Activated T-helper 17 cell treated with anti-CD3 and anti-CD28 coated beads, Interleukin-2, amount 50 U/mL, for 72 hours (primary cell): ENCODE measurements at places on chromosomes 13 and 19. TPM values are rescaled to one million over a fixed set of nuclear protein-coding genes. Genes with fewer than 3 reads are reported as not detected.

PLA2G4C gene
- total RNA-seq, result 9.0 TPM

GRCh38 chr13:49409008-49409407 lies 34.9 kb downstream of the CAB39L start:
- ATAC-seq, result no peak

GRCh38 chr13:26047040-26047439 lies 4.8 kb downstream of the SHISA2 start:
- no peak for ATAC-seq

TMEM147 gene
- total RNA-seq, result 45.0 TPM

HPN gene
- 0.48 TPM for total RNA-seq

DNA sequence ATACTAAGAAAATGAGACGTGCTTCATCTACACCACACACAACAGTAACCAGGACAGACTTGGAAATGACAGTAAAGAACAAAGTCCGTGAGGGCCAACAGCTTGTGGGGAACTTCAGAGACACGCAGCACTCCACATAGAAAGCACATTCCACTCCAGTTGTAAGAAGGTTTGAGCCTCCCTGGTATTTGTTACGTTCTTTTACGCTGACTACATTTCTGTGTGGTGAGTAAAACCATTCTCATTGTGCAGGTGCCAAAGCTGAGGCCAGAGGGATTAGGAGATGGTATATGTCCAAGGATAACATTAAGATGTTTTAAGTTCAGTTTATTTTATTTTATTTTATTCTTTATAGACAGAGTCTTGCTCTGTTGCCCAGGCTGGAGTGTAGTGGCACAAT lies 1189.9 kb downstream of the UQCRFS1 start:
- ATAC-seq, result no peak

ERICH4 gene
- total RNA-seq, result not detected

DNA sequence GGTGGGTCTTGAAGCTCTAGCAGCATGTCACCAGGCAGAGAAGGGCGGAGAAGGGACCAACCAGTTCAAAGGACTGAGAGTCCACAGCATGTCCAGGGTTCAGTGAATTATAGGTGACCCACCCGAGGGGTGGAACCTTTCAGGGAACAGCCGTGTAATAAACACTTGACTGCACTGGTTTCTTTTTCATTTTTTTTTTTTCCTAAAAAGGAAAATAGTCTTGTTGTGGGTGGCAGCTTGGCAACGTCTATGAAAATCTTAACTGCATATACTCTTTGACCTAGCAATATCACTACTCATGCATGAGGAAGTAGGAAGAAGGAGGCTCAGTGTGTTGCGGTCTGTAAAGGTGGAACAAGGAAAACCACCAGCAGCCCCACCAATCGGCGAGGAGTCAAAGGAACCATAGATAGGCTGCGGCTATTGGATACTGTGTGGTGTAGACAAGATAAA lies 13.0 kb upstream of the MYH14 start:
- no peak for ATAC-seq

OR7C1 gene
- not detected for total RNA-seq

CCDC122 gene
- 1.6 TPM for total RNA-seq

ZNF541 gene
- total RNA-seq, result 0.04 TPM

DNA sequence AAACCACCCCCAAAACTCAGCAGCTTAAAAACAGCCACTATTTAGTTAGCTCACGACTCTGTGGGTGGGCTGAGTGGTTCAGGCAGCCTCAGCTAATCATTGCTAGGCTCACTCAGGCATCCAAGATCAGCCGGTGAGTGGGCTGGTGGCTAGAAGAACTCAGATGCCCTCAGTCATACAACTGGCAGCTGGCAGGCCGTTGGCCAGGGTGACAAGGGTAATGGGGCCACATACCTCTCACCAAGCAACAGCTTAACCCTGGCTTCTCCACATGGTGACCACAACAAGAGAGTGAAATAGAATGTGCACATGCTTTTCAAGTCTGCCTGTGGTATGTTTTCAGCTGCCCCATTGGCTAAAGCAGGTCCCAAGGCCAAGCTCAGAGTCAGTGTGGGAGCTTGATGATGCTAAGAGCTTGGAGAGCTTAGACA lies 435.4 kb upstream of the TSHZ3 start:
- no peak for ATAC-seq

ZNF543 gene
- total RNA-seq, result 6.7 TPM

C19orf81 gene
- total RNA-seq, result not detected

DNA sequence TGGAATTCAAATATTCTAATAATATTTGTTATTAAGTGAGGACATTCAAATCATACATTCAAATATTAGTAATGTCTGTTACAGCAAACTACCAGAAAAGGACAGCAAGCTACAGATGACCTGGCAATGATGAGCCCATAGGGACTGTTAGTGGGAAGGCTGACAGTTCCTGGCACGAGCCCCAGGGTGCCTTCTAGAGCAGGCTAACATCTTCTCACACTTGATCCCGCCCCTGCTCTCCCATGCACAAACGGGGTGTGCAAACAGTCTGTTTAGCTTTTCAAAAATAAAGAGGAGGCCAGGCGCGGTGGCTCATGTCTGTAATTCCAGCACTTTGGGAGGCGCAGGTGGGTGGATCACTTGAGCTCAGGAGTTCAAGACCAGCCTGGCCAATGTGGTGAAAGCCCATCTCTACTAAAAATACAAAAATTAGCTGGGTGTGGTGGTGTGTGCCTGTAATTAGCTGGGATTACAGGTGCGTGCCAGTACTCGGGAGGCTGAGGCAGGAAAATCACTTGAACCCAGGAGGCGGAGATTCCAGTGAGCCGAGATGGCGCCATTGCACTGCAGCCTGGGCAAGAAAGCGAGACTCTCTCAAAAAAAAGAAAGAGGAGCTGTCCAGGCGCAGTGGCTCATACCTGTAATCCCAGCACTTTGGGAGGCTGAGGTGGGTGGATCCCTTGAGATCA lies 9.6 kb upstream of the GARRE1 start:
- ATAC-seq, result no peak

- no peak for ATAC-seq
These were observed 546.1 kb downstream of the SUCLA2 start for GRCh38 chr13:47454986-47455385.

DNA sequence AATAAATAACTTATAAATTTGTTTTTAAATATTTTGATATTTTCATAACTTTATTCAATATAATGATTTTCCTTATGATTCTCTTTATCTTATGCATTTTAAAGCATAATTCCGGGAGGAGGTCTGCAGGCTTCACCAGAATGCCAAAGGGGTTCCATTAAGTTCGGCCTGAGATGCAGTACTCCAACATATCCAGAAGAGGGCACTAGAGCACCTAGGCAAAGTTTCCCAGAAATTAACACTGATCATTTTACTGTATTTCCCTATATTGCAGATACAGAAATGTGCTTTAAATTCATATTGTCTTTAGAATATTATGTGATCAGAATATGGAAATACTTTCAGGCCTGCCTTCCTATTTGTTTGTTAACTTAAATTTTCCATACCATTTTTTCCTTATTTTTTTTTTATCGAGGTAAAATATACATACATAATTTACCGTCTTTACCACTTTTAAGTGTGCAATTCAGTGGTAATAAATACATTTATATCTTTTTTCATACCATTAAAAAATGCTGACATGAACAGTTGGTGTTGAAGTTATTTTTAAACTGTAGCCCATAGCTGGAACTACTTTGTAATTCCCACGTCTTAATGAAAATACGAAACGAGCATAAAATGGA lies 58.9 kb upstream of the TM9SF2 start:
- ATAC-seq, result peak; percentile 52

GRCh38 chr19:4811328-4812131 lies 20.0 kb downstream of the TICAM1 start:
- peak; percentile 58 for ATAC-seq

LGALS7B gene
- not detected for total RNA-seq

- peak; percentile 56 for ATAC-seq
These were observed 186.4 kb upstream of the KL start for GRCh38 chr13:32829676-32830335.

KCNRG gene
- 0.19 TPM for total RNA-seq

- peak; percentile 99 for ATAC-seq
These were observed at the start of gene ZNF90 for GRCh38 chr19:20077791-20078463. ZNF90 (plus strand) TSS chr19:20078000; CDS start chr19:20078133, 133 bp downstream.

GRCh38 chr19:14673088-14673487 lies 1.6 kb downstream of the ADGRE3 start:
- no peak for ATAC-seq

FAM216B gene
- not detected for total RNA-seq

ZNF888 gene
- 3.3 TPM for total RNA-seq

GRCh38 chr19:2259336-2259735 lies 3.1 kb upstream of the JSRP1 start:
- peak; percentile 12 for ATAC-seq

CEACAM7 gene
- not detected for total RNA-seq

- ATAC-seq, result no peak
These were observed 43.8 kb upstream of the GRTP1 start for GRCh38 chr13:113407531-113408393.

- no peak for ATAC-seq
These were observed 64.9 kb downstream of the TEX29 start for GRCh38 chr13:111385183-111385857.

SOX1 gene
- total RNA-seq, result not detected

DNA sequence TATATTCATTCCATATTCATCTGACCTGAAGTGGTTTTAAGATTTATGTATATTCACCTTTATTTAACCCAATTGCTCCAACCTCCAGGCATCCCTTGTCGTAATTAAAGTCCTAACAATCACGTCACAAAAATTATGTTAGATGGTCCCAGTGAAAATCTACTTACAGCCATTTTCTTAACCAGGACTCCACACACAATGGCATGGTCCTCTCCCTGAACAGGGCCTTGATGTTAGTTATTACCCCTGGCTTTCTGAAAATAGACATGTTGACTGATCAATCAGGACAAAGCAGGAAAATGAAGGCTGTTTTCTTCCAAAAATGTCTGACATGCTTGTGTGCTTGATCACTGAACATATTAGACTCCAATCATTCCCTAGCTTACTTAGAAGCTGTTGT lies 542.7 kb upstream of the SLITRK5 start:
- no peak for ATAC-seq

ACTMAP gene
- 13.0 TPM for total RNA-seq

DNA sequence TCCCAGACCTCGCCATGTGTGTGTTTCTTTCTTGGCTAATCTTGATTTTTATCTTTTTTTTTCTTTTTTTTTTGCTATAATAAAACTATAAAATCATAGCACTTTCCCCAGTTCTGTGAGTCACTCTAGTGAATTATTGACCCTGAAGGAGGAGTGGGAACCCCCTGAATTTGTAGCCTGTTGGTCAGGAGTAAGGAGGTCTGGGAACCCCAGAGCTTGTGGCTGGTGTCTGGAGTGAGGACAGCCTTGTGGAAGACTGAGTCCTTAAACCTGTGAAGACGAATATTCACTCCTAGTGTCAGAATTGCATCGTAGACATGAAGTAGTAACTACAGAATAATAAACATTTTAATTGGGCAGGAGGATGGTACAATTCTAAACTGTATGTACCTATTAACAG lies 7.4 kb downstream of the EID2B start:
- ATAC-seq, result no peak

CGB8 gene
- total RNA-seq, result not detected

DNA sequence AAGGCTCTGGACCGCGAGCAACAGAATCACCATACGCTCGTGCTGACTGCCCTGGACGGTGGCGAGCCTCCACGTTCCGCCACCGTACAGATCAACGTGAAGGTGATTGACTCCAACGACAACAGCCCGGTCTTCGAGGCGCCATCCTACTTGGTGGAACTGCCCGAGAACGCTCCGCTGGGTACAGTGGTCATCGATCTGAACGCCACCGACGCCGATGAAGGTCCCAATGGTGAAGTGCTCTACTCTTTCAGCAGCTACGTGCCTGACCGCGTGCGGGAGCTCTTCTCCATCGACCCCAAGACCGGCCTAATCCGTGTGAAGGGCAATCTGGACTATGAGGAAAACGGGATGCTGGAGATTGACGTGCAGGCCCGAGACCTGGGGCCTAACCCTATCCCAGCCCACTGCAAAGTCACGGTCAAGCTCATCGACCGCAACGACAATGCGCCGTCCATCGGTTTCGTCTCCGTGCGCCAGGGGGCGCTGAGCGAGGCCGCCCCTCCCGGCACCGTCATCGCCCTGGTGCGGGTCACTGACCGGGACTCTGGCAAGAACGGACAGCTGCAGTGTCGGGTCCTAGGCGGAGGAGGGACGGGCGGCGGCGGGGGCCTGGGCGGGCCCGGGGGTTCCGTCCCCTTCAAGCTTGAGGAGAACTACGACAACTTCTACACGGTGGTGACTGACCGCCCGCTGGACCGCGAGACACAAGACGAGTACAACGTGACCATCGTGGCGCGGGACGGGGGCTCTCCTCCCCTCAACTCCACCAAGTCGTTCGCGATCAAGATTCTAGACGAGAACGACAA lies 1.8 kb downstream of the PCDH17 start:
- no peak for ATAC-seq

PDE4A gene
- total RNA-seq, result 9.0 TPM

- peak; percentile 89 for ATAC-seq
These were observed 431.2 kb downstream of the FOXO1 start for GRCh38 chr13:40235160-40235796.

WASF3 gene
- total RNA-seq, result 0.16 TPM

DNA sequence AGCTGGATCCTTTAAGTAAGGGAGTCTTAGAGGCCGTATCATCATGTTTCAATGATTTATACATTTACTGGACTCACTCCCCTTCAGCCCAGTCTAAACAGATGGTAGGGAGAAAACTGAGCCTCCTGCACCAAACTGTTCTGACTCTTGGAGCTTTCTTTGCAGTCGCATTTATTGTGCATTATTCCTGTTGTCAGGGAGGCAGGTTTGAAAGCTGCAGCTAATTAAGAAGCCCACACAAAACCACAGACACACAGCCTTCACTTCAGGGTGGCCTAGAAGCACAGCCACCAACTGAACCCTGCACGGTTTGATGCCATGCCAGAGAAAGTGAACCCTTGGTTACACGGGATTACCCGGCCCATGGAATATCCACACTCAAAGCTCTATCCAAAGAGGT lies 911.0 kb downstream of the UQCRFS1 start:
- no peak for ATAC-seq

- ATAC-seq, result no peak
These were observed 23.8 kb upstream of the KLF12 start for GRCh38 chr13:74158028-74158427.

SELENOV gene
- total RNA-seq, result not detected

DNA sequence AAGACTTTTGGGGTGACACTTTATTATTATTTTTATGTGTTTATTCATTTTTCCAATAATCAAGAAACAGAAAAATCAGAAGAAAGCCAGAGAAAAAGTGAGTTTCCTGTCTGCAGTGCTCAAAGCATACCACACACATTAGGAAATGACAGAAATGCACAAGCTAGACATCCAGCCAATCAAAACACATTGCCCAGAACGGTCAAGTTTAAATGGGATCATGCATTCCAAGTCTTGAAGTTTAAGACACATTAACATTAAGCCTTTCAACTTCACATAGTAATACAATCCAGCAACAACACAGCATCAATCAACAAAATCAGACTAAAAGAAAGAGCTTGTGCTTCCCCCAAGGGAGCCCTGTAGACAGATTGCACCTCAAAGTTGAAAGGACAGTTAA lies 28.7 kb upstream of the MEDAG start:
- ATAC-seq, result no peak

- no peak for ATAC-seq
These were observed at the start of gene FCGBP for GRCh38 chr19:39934584-39935363. FCGBP (minus strand) TSS chr19:39934634.

DCT gene
- 0.29 TPM for total RNA-seq

ZBTB7A gene
- total RNA-seq, result 41.3 TPM

GRCh38 chr13:113273851-113274590 lies 23.0 kb upstream of the LAMP1 start:
- ATAC-seq, result no peak

ZNF283 gene
- 7.7 TPM for total RNA-seq

GRCh38 chr19:54391589-54392061 lies 23.6 kb upstream of the TTYH1 start:
- ATAC-seq, result no peak
